HL-60 (cell line): ENCODE measurements at places on chromosomes 3 and 15.

DNA sequence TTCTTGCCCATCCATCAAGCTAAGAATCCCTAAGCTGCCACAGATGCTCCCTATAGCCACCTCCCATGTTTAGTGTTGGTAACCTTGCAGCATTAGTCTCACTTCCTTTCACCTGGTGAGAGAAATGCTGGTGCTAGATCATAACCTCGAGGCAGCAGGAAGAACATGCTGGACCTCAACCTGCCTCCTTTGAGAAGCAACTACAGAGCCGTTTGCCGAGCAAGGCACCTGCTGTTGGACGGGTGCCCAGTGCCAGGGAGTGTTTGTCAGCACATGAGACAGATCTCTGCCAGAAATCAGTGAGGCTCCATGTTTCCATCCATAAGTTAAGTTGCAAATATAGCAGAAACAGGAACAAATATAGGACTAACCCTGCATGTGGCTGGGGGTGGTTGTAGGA, 955.7 kb downstream of the TUSC7 start:
- DNase-seq: no peak

DNA sequence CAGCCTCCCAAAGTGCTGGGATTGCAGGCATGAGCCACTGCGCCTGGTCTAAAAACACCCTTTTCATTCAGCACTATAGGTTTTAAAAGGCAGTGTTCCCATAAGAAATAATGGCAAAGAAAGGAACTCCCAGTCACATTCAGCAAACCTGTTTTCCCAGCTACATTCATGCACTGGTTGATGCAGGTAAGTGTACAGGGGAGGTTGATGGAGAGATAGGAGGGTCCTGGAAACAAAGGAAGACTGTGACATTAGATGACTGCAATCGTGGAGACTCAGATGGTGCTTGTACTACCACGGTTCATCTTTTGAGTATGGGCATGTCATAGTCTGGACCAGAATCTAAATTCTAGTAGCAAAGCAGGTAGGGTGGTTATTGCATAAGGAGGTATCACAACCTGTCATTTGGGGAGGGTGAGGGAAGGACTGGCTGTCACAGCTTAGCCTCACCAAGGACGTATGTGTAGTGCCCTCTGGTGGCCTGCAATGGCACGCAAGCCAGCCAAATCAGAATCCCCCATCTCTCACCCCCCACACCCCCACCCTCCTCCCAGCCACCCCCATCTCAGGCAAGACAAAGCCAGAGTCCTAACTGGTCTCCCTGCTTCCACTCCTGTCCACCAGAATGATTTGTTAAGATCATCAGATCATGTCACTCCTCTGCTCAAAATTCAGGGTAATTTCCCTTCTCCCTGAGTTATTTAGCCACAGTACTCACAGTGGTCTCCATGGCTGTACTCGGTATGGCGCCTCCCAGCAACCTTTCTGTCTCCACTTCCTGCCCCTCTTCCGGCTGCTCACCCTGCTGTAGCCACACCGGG, 28.8 kb upstream of the UBL7 start:
- peak; percentile 58 for DNase-seq

DNA sequence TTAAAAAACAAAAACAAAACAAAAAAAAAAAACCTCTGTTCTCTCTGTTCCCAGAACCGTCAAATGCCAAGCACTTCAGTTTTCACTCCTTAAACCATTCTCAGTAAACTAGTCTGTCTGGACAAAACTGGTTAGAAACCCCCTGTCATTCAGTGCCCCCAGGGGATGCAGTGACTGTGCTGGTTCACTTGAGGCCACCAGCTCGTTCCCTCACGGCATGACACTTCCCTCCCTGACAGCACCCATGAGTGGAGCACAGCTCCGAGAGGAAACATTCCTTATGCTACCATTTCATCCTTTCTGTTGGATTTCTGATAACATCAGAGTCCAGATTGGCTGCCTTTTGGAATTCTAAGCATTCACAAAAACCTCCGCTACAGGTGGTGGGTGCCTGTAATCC, 244.0 kb upstream of the TPM1 start:
- DNase-seq: no peak

DNA sequence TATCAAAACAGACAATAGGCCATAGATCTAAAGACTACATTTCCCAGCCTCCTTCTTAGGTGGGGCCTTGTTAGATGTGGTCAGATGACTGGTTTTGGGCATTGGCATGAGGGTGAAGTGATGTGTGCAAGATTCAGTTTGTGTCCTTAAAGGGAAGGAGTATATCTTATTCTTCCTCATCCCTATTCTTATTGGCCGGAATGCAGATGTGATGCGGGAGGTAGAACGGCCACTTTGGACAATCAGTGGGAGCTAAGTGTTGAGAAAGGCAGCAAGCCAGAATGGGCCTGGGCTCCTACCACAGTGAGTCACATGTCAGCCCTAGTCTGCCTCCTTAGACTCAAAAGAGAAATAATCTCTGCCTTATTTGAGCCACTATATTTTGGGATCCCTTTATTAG, 89.8 kb upstream of the MEX3B start:
- no peak for DNase-seq

- no peak for DNase-seq
Observed at GRCh38 chr15:92571824-92572223, 83.8 kb downstream of the FAM174B start.

- DNase-seq: no peak
Observed at GRCh38 chr3:94020293-94020692, 8.1 kb downstream of the STX19 start.

DNA sequence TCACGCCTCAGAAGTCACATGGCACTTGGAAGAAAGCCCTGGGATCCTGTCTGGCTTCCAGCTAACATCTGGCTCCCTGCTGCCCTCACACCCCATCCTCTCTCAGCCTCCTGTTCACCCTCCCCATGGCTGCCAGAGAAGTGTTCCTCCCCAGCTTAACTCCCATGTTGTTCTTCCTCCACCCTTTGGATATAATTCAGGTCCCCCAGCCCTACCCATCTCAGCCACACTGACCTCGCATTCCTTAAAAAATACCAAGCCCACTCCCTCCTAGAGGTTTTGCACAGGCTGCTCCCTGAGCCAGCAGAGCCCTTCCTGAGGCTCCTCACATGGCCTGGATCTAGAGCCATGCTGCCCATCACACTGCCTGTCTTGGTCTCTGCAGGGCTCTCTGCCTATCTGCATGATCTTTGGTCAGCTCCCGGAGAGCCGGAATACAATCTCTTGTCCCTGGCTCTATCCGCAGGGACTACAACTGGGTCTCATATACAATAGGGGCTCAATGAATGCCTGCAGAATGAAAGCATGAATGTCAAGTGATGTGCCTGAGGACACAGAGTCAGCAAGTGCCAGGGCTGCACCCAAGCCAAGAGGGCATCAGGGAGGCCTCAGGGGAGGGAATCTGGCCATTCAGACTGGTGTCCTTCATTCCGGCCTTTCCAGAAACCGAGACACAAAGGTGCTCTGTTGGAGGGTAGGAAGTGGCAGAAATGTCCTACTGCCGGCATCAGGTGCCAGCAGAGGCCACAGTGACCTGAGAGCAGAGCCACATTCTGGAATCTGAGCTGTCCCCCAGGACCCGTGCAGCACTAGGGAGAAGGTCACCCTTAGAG, 3.8 kb upstream of the TKT start:
- DNase-seq: no peak

DNA sequence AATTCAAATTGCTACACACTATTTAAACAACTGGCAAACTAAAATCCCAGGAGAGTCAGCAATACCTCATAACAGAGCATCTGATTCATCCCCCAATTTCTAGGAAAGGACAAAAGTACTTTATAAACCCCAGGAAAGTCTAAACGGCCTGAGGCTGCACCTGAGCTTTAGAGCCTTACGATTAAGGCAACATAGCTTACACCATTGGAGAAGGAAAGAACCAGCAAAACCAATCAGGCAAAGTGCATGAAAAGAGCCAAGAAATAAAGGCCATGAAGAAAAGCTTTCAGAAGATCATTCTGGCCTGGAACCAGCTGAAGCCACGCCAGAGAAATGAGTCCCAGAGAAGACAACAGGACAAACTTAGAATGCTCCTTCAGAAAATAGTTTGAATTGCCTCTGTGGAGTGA, 48.1 kb downstream of the PTPN9 start:
- no peak for DNase-seq

DNA sequence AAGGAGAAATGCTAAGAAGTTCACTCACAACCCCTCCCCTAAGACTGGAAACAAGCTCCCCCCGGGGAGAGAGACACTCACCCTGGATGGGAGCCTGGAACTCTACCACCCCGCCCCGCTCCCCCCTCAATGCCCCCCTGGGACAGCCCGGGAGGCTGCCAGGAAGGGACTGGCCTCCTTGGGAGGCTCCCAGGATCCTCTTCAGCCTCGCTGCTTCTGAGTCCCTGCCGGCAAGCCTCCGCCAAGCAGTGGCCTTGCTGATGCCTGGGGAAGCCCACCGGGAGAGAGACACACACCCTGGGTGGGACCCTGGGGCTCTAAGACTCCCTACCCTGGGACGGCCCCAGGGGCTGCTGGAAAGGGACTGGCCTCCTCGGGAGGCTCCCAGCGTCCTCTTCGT, 33.4 kb downstream of the CPEB1 start:
- DNase-seq: no peak

DNA sequence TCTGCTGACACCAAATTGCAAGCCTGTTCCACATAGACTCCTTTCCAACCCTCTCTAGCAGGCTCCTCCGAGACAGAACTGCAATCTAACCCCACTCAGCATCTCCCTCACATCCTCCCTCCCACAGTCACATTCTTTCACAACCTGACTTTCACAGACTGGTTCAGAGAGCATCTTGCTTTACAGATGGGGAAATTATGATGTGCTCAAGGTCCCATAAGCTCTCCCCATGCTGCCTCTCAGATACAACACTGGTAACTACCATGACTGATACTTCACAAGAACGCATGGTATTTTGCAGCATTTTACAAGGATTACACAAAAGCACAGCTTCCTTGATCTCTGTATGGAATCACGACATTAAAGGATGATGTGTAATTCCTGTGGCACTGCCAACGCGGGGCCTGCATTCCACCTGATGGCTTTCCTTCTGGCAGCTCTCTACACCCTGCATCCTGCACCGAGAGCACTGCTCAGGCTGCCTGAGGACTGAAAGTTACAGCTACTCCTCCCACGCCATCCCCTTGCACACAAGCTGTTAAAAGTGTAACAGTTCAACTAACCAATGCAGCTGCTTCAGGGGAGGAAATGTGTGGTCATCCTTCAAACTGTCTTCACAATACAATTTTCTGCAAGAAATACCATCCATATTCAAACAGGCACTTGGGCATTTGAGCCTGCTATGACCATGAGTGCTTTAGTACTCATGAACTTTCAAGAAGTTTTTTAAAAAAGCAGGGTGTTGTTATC, 27.6 kb downstream of the TBC1D2B start:
- peak; percentile 65 for DNase-seq

- no peak for DNase-seq
Observed at GRCh38 chr3:194782698-194783404, 97.2 kb downstream of the FAM43A start.

DNA sequence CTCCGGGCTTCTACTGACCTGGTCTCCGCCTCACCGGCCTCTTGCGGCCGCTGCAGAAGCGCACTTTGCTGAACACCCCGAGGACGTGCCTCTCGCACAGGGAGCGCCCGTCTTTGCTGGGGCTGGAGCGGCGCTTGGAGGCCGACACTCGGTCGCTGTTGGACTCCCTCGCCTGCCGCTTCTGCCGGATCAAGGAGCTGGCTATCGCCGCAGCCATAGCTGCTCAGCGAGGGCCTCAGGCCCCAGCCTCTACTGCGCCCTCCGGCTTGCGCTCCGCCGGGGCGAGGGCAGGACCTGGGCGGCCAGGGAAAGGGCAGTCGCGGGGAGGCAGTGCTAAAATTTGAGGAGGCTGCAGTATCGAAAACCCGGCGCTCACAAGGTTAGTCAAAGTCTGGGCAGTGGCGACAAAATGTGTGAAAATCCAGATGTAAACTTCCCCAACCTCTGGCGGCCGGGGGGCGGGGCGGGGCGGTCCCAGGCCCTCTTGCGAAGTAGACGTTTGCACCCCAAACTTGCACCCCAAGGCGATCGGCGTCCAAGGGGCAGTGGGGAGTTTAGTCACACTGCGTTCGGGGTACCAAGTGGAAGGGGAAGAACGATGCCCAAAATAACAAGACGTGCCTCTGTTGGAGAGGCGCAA, 319.2 kb downstream of the FGF12 start:
- no peak for DNase-seq

GRCh38 chr3:42014458-42014920, 52.6 kb upstream of the ULK4 start:
- peak; percentile 26 for DNase-seq

DNA sequence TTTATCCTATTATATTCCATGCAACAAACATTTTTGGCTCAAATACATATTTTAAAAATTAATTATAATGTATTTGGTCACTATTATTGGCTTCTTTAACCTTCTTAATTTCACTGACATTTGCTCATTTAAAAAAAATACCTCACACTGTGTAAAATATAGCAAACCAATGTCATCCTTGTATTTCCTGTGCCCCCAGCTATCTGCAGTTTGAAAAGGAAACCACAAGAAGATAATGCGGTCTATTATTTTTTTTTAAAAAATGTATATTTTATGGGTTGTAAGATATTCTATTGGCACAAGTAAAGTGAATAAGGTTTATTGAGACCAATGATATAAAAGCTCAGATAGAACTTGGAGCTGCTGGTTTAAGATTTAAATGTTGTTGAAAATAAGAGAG, 904.2 kb downstream of the SI start:
- DNase-seq: no peak

DNA sequence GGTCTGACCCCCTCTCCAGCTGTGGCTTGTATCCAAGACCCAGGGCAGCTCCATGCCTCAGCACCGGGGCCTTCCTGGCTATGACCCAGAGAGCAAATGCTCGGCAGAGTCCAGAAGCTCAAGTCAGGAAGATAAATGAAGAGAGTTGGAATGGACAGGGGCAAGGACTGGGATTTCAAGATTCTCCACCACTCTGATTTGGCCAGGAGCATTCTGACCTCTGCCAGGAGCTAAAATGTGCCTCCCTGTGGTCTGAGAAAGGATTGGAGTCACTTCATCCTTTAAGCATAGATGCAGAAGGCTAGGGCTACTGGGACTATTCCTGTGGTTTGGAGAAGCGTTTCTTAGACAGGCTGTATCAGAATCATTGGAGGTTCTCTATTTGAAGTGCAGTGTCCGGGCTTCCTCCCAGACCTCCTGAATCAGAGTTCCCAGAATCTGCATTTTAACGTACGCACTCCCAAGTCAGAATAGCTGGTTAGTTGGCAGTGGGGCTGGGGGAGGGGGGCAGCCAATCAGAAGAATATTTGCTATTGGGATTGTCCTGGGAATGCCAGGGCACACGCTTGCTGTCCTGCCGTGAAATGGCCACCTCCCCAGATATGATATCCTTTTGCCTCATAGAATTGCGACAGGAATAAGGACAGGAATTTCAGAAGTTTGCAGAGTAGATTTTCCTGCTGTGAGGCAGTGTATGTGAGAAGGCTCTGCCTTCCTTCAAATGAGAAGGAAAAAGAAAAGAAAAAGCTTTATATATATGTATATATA, 57.4 kb downstream of the HRH1 start:
- DNase-seq: no peak

- no peak for DNase-seq
Observed at GRCh38 chr15:83716605-83717004, 62.7 kb downstream of the ADAMTSL3 start.

- no peak for DNase-seq
Observed at GRCh38 chr3:177037241-177037640, 160.0 kb downstream of the TBL1XR1 start.
